ENCODE measurements at places on chromosomes 5 and 9. TPM values are rescaled to one million over a fixed set of nuclear protein-coding genes. Genes with fewer than 3 reads are reported as not detected.

The RANBP3L gene
- not detected for polyA plus RNA-seq

The PCDHGB1 gene
- polyA plus RNA-seq = 0.74 TPM

The IL12B gene
- polyA plus RNA-seq = not detected

The ORM2 gene
- polyA plus RNA-seq = 0.76 TPM

The ACOT12 gene
- polyA plus RNA-seq = 0.54 TPM

The MEGF10 gene
- polyA plus RNA-seq = 4.5 TPM

GRCh38 chr9:7216004-7216841 lies 458.4 kb downstream of the KDM4C start:
- DNase-seq = no peak

DNA sequence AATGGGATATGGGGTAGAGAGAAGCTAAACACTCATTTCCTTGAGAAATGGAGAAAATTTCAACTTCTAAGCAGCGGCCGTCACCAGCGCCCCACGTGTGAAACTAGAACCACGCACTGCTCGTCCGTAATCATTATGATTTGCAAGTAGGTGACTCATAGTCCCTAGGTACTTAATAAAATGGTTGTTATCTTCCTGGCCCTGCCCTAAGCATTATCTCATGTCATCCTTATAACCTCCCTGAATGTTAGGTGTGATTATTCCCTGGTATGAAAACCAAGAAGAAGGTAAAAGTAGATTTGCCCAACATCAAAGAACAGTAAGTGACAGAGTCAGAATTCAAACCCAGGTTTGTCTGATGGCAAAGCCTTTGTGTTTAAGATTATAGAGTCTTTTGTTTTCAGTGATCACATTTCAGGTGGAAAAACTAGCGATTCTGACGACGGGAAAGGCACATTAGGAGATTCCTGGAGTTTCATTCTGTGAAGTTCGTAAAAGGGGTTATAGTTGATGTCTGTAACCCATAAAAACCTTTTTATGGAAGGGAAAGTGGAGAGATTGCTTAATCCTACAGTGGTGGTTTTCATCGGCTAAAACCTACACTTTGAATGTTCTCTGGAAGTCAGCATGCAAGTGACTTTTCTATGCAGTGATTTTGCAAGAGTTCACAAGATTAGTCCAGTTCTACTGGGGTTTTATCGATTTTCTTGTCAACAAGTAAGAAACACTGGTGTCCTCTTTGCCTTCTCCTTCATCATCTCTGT lies 202.9 kb upstream of the WWC1 start:
- no peak for DNase-seq

GRCh38 chr9:99257723-99258389 lies 35.8 kb downstream of the SEC61B start:
- DNase-seq = no peak

DNA sequence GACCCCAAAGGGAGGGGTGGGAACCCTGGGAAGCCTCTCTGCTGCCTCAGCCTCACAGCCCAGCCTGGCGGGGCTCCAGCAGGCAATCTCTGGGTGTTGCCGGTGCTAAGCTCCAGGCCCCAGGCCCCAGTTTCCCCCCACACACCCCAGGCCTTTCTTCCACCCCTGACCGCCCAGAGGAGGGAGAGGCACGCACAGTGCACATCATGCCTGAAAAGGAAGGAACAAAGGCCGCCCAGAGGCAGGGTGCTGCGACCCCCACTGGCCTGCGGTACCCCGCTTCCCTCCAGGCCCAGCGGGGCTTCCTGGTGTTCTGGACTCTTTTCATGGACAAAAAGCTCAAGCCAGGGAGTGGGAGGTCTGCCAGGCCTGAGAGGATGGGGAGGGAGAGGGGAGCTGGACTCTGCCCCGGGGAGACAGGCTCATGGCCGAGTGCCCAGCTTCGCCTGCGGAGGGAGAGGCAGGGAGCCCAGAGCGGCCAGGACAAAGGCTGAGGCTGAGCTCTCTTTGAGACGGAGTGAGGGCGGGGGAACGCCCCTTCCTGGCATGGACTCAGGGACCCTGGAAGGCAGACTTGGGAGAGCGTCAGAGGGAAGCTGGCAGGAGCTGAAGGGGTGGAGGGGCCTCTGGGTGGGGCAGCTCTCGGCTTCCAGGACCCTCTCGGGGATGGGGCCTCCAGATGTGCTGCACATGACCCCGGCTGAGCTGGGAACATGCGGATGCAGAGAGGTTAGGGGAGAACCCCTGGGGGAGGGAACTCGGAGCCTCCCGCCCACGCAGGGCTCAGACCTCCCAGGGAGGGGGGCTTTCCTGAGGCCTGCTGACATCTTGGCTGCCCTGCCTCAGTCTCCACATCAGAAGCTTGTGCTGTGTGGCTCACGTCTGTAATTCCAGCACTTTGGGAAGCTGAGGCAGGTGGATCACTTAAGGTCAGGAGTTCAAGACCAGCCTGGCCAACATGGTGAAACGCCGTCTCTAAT lies 1.8 kb upstream of the ENTPD2 start:
- no peak for DNase-seq

DNA sequence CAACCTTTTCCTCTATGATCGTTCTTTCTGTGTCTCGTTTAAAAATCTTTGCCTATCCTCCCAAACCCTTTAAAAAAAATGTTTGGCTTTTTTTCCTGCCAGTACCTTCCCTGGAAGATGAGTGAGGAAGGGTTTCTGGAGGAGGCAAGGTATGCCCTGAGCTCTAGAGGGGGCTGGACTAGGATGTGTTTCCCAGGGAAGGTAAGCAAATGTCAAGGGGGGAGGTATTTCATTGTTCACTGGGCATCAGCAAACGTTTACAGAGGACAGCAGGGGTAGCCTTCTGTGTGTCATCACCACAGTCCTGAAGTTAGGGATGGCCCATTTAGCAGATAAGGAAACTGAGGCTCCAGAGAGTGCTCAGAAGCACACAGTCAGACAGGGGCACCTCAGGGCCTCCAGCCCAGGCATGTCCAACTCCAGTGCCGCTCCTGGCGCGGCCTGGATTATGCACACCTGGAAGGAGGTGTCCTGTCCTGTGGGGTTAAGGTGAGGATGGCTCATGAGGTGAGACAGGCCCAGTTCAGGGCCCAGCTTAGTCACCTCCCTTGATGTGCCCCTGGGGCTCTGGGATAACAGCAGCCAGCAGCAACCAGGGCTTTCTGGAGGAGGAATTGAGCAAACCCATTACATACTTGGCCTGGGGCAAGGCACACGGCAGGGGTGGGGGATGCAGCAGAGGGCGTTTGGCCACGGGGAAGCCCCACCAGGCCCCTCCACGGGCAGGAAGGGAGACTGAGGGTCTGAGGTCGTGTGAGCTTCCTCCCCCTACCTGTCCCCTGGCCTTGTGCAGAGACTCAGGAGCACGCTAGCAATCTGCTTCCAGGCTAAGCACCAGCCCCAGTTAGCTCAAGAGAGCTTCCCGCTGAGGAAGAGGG lies 100.3 kb upstream of the LMX1B start:
- DNase-seq = no peak

DNA sequence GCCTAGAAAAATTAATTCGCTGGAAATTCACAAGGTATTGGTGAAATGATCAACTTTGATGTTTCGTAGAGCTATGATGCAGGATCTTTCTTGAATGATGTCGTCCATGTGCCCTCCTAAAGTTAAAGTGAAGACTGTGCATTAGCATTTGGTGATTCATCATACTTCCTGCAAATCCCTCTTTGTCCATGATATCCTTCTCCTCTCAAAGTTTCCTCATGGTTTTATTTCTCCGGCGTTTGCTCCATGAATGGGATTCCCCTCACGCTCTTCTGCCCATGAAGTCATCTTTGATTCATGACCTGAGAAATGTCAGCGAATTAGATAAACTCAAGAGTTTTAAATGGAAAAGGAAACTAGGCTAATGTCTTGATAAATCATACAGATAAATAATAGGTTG lies 372.7 kb downstream of the PSAT1 start:
- DNase-seq = no peak

- no peak for DNase-seq
Observed at GRCh38 chr9:93437996-93438395, 13.5 kb upstream of the FAM120A start.

DNA sequence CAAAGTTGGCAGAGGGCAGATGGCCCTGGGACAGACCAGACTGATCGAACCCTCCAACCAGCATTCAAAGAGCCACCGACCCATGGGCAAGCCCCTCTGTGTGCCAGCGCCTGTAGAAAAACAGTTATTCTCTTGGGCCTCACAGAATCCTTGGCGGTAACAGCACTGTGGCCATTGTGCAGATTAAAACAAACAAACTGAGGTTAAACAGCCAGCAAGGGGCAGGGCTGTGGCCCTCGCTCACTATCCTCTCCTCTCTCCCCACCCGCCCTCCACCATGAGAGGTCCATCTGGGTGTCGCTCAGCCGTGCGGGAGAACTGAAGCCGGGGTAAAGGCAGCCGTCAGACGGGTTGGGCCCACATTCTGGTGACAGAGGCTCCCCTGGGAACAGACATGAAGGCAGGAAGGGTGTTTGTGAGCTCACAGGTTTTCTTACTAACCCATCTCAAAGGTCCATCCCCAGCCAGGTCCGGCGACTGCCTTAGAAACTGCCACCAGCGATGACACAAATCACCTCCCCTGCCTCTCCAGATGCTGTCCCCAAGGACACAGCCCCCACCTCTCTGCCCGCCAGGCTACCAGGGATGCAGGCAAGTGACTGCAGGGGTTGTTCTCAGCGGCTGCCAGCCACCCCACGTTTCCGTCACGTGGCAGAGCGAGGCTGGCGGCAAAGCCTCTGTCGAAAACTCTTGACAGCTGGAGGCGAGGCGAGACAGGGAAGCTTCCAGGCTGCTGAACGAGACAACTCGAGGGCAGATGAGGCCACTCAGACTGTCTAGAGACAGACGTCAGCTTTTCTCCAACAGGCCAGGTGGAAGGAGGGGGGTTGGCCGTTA lies 75.8 kb upstream of the SARDH start:
- no peak for DNase-seq

DNA sequence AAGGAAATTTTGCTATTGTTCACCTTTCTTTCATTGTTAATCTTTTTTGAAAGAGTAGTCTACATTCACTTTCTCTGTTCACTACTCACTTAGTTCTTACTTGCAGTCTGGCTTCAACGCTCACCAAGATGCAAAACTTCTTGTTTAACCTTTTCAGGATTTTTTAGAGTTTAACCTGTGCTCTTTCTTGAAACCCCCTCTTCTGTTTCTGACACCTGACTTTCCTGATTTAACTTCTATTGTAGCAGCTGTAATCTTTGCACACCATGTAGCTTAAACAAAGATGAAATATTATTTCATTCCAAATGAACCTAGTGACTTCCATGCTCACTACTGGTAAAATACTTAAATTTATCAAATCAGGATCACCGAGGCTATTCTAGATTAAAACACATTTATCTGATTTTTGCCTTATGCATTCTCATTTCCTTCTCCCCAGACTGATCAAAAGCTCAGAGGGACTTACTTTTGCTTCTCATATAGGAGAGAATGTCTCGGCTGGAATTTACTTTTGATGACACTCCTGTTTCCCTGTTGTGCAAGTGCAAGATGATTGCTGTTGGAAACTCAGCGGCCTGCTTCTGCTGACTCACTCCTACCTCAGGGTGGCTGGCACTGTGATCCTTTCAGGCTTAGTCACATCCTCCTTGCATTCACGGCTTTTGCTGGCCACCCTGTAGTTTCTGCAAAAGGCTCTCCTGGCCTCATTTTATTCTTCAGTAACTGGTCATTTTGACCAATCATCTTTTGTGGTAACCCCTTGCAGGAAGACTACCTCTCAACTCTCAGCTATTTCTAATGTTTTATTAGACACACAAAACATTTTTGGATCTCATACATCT lies 109.3 kb upstream of the IFNE start:
- DNase-seq = peak; percentile 53

DNA sequence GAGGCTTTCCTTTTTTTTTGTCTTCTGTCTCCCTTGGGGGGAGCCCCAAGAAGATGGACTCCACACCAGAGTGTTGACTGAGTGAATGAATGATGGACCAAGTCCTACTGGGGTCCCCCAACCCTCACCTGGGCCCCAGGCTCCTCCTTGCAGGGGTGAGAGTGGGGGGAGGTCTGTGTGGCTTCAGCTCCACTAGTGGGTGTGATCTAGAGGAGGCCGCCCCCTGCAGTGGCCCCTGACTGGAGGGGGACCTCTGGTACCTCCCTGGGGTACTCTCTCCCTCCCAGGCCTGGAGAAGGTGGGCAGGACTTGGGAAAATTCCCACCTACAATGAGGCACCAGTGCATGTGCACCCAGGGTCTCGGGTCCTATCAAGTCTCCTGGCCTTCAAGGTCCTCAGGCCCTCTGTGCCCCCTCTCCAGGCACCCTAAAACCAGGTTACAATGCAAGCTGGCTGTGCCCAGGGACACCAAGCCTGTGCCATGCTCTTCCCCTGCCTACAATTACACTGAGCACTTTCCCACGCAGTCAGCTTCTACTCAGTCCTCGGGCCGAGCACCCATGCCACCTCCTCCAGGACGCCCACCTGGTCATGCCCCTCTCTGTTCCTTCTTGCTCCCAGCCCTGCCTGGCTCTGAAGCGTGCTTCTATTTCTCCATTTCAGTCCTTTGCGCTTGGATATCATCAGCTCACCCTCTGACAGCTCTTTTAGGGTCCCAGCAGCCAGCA lies 117.2 kb upstream of the PHYKPL start:
- DNase-seq = no peak

DNA sequence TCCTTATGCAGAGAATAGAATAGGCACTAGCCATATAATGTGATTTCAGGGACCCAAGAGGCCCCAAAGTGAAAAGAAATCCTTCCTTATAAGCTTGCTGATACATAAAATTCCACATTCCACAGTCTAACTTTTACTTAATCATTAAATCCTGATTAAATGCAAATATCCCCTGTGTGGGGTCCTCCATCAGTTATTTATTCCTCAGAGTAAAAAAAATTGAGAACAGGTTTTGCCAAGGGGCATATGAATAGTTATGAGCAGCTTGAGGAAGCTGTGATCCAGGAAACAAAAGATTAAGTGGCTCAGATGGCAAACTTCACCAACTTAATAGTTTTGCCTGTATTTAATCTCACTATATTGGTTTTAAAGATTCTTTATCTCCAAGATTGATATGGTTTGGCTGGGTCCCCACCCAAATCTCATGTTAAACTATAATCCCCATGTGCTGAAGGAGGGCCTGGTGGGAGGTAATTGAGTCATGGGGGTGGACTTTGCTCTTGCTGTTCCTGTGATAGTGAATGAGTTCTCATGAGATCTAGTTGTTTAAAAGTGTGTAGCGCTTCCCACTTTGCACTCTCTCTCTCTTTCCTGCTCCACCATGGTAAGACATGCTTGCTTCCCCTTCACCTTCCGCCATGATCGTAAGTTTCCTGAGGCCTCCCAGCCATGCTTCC lies 324.9 kb downstream of the NPR3 start:
- no peak for DNase-seq

GRCh38 chr9:133426011-133426410 lies 3.8 kb downstream of the ADAMTS13 start:
- DNase-seq = no peak

DNA sequence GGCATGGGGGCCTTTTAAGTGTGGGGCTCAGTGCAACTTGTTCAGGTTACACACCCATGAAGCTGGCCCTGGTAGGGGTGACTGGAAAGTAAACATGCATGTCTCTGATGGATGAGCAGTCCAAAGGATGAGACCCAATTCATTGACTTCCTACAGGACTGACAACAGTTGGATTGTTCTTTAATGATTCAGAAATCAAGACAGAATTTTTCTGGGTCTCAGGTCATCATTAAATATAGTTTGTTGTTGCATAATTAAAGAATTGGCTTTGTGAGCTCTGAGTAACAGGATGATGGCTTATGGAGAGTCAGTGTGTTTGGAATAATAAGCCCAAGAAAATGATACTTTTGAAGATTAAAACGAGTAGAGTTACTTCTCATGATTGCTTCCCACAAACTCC lies 604.2 kb upstream of the CLINT1 start:
- DNase-seq = no peak

Data from GM23338 (cell line).